ENCODE measurements at places on chromosomes 7 and 10.

DNA sequence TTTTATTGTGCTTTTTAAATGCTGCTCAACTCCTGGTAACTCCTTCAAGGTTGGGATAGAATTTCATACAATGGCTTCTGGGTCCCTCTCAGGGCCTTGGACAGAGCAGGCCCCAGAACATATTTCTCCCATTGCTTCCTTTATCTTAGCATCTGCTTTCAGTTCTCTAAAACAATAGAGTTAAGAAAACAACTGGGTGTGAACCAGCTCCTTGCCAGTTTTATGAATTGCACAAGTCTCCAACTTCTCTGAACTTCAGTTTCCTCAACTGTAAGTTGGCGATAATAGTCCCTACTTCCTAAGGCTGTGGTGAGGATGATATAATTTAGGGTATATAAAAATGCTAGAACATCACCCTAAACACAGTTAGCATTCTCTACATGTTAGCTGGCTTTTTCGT lies 77.0 kb upstream of the INHBA start:
- no peak for DNase-seq

GRCh38 chr10:62805231-62806099 lies 945 bp downstream of the ADO start:
- DNase-seq: peak; percentile 52

GRCh38 chr7:12975412-12975811 lies 288.0 kb downstream of the ARL4A start:
- no peak for DNase-seq

- DNase-seq: no peak
Measured at GRCh38 chr10:70435241-70436085, 6.0 kb downstream of the NODAL start.

GRCh38 chr7:65967361-65968155 lies 14.5 kb downstream of the GUSB start:
- DNase-seq: no peak

DNA sequence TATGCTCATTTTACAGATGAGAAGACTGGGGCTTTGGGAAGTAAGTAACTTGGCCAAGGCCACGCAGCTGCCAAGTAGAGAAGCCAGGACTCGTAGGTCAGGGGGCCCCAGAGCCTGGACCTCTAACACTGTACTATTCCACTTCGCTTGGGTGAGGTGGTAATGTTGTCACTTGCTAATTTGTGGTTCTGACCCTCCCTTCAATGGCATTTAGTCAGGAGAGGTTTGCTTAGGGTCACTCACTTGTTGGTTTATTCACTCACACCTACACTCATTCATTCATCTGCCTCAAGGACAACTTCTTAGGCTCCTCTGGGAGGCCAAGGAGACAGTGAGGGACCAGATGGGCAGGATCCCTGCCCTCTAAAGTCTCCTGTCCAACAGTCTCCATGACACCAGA lies 21.3 kb downstream of the BTBD16 start:
- DNase-seq: no peak

DNA sequence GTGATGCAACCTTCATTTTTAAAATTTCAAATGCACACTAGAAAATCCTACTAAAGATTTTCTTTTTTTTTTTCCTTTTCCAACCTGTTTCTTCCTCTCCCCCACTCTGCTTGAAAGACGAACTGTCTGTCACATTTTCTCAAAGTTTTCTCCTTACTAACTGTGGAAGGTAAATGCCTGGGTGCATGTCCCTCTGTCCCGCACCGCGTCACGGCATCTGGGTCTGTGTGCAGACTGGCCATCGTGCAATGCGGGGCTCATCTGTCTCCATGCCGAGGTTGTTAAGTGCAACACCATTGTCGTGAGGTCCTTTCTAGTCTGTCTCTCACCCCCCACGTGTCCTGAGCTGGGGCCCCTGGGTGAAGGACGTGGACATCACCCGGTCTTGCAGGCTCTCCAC lies 28.4 kb downstream of the PFKFB3 start:
- no peak for DNase-seq

GRCh38 chr7:101401390-101402080 lies 38.9 kb downstream of the COL26A1 start:
- DNase-seq: no peak

- no peak for DNase-seq
Measured at GRCh38 chr7:28157076-28157745, 23.4 kb downstream of the JAZF1 start.

GRCh38 chr10:70461397-70462348 lies 16.9 kb upstream of the PALD1 start:
- DNase-seq: peak; percentile 68

- no peak for DNase-seq
Measured at GRCh38 chr10:22874189-22874854, 53.5 kb upstream of the ARMC3 start.

DNA sequence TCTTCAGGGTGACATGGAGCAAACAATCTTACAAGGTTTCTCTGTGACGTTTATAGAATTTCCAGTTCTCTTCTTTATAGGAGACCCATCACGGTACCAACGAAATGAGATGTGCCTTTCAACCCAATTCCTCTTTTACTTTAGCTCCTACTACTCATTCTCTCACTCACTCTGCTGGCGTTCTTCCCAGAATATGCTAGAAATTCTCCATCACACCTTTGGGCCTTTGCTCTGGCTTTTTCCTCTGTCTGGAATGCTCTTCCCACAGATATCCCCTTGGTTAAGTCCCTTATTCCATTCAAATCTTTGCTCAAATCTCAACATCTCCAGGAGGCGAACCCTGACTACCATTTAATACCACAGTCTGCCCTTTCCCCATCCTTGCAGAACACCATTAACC lies 39.0 kb downstream of the SEMA3C start:
- no peak for DNase-seq

GRCh38 chr7:26574476-26574875 lies 282.8 kb downstream of the SNX10 start:
- DNase-seq: no peak

Measured in Right ventricle myocardium superior (tissue), 1 donor.